ENCODE measurements at places on chromosomes 12 and 14.

- peak; percentile 58 for DNase-seq
Measured at GRCh38 chr12:111126331-111126730, 206.0 kb upstream of the MYL2 start.

- DNase-seq: no peak
Measured at GRCh38 chr12:9387450-9387849, 179.3 kb upstream of the PZP start.

DNA sequence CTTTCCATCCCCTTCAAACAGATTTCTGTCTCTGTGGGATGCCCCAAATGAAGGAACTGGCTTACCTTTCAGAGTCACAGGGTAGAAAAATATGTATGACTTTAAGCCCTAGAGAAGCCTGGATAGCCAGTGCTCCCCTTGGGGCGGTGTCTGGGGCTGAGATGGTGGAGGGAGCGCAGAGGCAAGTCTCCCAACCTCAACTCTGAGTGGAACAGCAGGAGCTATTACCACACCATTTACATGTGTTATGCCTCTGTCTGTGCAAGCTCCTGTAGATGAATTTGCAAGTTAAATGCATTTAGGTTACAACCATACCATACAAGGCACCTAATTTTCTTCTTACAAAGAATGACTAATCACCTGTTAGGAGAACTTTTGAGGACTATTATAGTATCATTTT, 50.4 kb upstream of the CLMN start:
- no peak for DNase-seq

- DNase-seq: no peak
Measured at GRCh38 chr14:61671082-61671481, 24.2 kb upstream of the HIF1A start.

DNA sequence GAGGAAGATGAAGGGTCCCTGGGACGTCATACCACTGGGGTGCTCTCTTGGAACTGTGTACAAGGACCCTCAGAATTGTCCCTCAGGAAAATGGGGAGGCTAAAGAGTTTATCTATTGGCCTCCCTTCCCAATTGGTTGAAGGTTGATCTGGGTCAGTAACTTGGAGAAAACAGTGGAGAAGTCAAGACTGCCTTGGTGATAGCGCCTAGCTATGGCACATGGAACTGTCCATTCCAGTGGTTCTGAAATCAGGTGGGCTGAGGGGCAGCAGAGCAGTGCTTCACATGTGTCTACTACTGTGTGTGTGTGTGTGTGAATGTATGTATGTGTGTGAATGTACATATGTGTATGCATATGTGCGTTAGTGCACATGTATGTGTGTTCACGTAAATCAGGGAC, 316.1 kb downstream of the AACS start:
- no peak for DNase-seq

- DNase-seq: peak; percentile 14
Measured at GRCh38 chr14:68633131-68633991, 159.5 kb downstream of the ZFP36L1 start.

GRCh38 chr12:31117203-31118011, 43.7 kb downstream of the DDX11 start:
- peak; percentile 51 for DNase-seq

DNA sequence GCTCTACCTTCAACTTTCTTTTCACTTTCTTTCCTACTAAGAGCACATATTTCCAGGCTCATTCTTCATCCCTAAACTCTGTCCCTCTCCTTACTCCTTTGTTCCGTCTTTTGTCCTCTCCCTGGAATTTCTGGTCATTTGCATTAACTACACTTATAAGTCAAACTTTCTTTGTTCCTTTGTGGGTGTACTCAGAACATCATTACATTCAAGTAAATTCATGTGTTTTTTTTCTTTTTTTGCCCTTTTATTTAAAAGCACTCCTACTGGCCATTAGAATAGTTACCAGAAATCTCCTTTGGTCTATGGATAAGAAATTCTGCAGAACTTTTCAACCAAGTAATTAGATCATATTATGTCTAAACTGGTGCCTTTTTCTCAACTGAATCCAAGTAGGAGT, 802.6 kb downstream of the DIO2 start:
- no peak for DNase-seq

DNA sequence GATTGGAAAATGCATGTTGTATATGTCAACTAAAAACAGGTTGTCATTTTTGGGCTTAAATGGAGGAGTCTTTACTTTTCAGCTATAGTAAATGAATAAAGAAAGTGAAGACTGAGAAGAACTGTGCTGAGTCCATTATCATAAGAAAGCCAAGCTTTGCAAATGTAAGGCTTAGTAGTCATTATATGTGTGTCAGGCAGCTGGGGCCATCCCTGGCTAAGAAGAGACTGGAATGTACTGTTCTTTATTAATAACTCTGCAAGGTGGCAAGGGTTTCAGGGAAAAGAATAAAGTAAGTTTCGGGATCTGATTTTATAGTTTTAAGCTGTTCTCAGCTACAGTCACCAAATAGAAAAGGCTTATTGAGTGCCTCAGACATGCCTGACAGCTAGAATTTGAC, 48.7 kb downstream of the SRGAP1 start:
- DNase-seq: no peak

GRCh38 chr12:24996820-24997219, 47.9 kb upstream of the BCAT1 start:
- no peak for DNase-seq

- no peak for DNase-seq
Measured at GRCh38 chr12:124964836-124965462, 24.0 kb downstream of the DHX37 start.

- no peak for DNase-seq
Measured at GRCh38 chr12:81800298-81801148, 41.4 kb upstream of the PPFIA2 start.

DNA sequence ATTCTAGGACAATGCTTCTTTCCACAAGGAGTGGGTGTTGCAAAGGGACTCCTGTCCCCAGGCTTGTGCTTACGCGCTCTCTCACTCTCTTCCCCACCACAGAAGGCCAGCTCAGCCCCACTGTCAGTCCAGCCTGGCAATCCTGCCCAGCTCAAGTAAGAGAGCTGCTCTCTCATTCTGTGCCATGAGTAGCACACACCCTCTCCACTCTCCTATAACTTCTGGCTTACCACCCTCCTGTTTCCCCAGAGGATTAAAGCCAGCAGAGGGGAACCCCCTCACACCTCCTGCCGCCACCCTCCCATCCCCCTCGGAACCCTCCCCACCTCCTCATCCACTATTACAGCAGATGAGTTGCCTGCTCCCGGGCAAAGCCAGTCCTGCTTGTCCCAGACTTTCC, 17.1 kb downstream of the NCKAP5L start:
- DNase-seq: no peak

- DNase-seq: peak; percentile 75
Measured at GRCh38 chr12:109393437-109394345, 46.0 kb downstream of the MYO1H start.

DNA sequence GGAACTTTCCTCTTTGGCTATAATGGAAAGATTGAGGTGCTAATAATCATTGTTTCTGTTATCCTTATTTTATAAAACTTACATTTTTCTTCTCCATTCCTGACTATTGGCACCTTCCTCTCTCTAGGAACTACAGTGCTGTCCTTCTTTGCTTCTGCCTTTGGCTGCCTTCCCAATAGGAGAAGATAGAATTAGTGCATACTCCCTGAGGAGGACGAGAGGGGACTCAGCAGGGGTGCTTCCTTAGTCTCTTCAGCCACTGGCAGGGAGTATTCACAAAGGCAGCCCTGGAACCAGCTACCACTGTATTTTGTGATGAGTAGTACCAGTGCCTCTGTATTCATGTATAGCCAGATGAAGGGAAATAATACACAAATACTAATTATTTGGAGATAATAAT, 208.5 kb downstream of the FOXG1 start:
- no peak for DNase-seq

DNA sequence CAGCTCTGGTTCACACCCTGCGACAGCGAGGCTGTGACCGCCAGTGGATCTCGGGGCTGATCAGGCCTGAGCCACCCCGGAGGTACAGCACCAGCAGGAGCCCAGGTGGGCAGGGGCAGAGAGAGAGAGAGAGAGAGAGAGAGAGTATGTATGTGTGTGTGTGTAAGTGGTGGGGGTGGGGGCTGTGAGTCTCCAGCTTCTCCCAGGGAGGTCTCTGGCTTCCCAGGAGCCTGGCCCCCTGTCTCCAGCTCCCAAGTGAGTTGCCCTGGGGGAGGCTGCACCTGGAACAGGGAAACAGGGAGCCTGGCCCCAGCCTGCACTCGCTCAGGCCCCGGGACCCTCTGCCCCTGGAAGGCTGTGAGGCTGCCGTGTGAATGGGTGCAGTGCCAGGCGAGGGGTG, 2.0 kb downstream of the C14orf180 start:
- DNase-seq: no peak

DNA sequence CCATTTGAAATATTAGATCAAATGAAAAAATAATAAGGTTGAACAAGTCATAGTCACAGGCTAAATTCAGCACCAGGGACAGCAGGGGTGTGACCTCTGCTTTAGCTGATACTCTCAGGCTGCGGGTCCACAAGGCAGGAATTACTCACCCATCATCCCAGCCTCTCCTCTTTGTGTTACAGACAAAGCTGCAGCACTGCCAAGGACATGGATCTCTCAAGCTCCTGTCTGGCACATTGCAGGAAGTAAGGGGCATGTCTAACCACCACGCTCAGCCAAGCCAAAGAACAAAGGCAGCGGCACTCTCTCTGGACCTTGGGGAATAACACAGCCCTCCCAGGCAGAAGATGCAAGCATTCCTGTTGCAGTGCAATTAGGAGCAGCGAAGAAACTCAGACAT, 783.8 kb downstream of the VRK1 start:
- DNase-seq: peak; percentile 7

- DNase-seq: no peak
Measured at GRCh38 chr12:13052421-13052820, 8.2 kb downstream of the FAM234B start.

DNA sequence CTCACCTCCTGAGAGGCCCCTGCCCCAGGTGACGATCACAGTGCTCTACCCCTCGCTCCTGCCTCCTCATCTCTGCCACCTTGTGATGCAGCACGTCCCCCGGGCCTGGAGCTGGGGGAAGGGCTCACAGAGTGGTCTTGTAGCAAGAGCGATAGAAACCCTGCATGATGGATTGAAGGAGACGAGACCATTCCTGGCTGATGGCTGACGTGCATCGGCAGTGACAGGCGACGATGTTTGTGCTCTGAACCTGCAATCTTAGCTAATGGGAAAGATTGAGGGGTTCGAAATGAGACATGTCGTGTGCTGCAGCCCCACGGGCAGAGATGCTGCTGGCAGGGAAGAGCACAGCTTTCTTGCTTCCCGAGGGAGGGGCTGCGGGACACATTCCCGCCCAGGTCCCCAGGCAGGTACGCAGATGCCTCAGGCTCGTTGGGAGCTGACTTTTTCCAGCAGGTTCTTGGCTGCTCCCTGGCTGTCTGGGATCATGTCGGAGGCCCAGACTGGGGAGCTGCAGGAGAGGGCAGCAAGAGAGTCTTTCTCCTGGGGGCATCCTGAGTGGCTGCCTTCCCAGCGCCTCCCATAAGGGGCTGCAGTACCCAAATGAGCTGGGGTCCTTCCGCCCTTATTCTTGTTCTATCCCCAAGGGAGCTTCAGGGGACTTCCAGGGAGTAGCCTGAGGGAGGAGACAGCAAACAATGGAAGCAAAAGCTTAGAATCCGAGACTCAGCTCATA, 38.7 kb upstream of the GPATCH2L start:
- DNase-seq: no peak

GRCh38 chr12:47383942-47384341, 304.2 kb upstream of the AMIGO2 start:
- no peak for DNase-seq

DNA sequence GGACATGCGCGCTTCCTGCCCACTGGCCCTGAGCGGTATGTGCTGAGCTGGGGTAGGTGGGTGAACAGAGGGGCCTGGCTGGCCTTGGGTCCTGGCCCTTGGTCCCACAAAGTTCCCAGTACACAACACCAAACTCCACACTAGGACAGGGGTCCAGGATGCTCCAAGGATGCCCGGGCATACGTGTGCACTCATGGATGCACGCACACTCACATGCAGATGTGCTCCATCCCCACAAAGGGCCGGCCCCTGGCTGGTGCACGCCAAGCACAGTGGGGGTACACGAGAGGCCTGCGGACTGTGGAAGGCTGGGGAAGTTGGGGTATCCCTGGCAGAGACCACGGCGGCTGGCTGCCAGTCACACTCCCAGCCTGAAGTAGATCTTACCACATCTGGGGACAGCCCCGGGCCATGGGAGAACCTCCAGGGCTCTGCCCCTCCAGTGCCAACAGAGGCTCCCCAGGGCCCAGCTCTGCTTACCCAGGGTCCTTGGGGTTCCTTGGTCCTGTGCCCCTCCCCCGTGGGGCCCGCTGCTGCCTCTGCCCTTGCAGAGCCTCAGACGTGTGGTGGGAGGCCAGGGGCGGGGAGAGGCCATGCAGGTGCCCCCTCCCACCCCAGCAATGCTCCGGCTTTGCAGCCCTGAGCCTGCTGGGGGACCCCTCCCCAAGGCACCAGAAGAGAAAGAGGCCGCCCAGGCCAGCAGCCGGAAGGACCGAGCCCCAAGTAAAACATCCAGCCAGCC, 24.0 kb upstream of the NUDT14 start:
- no peak for DNase-seq

GRCh38 chr14:70811050-70811449, 1.7 kb upstream of the MAP3K9 start:
- DNase-seq: no peak

GRCh38 chr12:19128485-19128884, 1.0 kb upstream of the PLEKHA5 start:
- no peak for DNase-seq

DNA sequence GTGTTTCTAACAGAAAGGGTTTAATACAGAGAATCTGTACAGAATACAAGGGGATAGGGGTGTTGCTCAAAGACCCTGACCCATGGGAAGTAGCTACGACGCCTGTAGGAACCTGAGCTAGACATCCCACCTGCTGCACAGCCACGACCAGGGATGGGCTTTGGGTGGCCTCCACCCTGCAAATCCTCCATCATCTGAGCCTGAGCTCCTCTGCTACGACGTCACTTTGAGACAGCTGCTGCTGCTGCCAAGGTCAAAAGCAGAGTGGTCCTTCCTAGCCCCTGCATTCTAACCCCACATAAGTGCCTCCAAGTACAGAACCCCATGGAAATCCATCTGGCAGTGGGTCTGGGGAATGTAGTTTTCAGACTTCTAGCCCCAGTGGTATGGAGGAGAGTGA, 43.8 kb downstream of the JAG2 start:
- no peak for DNase-seq

DNA sequence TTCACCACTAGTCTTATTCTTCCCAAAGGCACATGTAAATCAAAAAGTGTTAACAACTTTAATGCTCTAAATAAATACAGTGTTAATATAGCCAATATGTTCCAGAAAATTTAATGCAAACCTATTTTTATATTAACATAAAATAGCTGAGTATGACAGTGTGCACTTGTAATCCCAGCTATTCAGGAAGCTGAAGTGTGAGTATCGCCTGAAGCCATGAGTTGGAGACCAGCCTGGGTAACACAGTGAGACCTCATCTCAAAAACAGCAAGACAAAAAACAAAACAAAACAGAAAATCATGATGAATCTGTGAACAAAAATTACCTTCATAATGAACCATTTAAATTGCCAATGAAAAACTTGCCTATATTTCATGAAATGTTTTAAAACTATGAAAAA, 798.9 kb downstream of the SLC6A15 start:
- DNase-seq: no peak

GRCh38 chr14:23348297-23348655, 4.4 kb downstream of the SLC22A17 start:
- no peak for DNase-seq

Measured in NB4 (cell line).